EL (cell line): ENCODE measurements at places on chromosomes 6 and 20.
A peak's percentile ranks its signal among the peaks of the same experiment; 100 is the strongest.

DNA sequence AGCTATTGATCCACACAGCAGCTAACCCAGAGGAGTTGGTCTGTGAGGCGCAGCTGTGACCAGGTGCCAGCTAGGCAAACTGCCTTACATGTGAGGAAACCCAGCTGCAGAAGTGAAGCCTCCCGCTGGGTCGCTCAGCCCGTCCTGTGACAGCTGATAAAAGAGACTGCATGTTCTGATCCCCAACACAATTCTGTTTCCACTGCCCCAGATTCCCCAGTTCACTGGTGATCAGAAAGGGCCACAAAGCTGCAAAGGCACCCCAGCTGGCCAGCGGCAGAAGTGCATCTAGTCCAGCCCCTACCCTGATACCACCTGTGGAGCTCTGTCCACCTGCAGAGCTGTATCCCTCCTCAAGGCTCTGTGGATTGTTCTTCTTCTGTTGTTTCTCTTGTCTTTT, 64.5 kb downstream of the CTNNBL1 start:
- no peak for DNase-seq

DNA sequence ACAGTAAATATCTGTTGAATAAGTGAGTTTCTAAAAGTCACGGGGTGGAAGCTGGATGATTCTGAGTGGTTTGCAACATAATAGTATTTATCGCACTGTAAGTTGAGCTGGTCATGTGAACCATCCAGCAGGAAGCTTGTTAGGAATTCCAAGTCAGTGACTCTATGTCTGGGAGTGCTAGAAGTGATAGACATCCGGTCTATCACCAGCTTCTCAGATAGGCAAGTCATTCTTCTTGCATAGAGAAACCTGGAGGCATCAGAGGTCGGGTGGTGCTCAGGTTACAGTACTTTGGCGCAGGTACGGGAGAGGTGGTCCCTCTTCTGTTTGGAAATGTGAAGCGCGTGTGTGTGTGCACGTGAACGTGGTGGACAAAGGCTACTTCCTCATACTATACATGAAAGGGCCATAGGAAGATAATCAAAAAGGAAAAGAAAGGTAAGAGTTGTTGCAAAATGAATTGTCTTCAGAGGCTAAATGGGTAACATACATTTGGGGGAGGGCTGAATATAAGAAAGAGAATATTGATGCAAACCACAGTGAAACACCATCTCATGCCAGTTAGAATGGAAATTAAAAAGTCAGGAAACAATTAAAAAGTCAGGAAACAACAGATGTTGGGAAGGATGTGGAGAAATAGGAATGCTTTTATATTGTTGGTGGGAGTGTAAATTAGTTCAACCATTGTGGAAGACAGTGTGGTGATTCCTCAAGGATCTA, 299.3 kb upstream of the ZFP64 start:
- DNase-seq, result peak; percentile 76

GRCh38 chr6:81814370-81815076, 62.0 kb upstream of the TENT5A start:
- DNase-seq, result peak; percentile 48

DNA sequence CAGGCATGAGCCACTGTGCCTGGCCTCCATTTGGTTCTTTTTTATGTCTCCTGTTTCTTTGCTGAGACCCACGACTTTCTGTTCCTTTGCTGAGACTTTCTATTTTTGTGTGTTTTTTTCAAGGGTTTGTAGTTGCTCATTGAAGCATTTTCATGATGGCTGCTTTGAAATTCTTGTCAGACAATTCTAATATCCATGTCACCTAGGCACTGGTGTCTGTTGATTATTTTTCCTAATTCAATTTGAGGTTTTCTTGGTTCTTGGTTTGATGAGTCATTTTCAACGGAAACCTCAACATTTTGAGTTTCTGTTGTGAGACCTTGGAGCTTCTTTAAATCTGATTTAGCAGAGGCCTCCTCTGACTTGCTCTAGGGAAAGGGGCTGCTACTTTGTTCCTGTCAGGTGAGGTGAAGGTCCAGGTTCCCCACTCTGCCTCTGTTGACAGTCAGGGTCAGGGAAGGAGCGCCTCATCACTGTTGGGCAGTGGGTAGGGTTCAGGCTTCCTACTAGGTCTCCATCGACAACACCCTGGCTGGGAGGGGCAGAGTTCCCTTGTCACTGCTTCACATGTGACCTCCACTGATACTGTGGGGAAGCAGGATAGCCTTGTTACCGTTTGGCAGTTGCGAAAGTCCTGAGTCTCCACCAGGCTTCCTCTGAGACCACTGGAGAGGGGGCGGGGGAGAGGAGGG, 67.2 kb upstream of the RNF24 start:
- peak; percentile 83 for DNase-seq
